Cerebellar cortex (tissue), 1 donor: ENCODE measurements at places on chromosomes 2 and 18.

- DNase-seq: no peak
Observed at GRCh38 chr2:60586081-60586480, 32.6 kb upstream of the BCL11A start.

DNA sequence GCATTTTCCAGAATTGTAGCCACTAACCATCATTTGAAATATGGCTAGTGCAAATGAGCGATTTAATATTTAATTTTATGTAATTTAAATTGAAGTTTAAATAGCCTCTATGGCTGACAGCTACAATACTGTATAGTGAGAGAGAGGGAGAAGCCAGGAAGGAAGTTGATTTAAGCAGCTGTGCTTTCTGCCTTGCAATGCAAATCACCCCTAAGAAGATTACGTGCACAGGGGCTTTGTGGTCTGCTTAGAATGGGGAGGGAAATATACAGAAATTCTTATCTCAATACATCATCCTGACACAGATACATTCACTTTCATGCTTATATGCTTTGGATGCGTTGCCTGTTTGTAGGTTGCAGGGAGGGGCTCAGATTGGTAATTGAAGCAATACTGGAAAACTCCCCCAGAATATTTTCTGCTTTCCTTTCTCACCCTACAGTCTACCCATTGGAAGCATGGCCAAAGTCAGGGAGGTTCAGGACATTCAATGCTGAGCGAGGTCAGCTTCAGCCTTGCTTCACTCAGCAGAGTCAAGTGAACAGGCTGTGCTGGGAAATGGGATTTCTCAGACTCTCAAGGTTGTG, 674.0 kb downstream of the CNTNAP5 start:
- no peak for DNase-seq

DNA sequence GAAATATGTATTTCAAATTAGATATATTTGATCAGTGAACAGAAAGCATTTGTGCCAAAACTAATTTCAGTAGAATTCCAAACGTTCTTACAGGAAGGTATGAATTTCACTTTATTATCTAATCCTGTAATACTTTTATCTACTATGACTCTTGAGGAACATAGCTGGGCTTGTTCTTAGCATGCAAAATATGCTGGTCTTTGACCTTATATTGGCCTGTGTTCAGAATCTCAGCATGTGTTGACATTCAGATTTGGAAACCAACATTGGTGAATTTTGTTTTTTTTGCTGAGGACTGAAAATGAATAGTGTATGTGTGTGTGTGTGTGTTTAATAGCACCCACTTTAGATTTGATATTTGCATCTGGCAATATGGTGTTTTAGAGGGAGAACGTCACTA, 112.2 kb downstream of the MEIS1 start:
- DNase-seq: no peak

- no peak for DNase-seq
Observed at GRCh38 chr2:5343785-5344335, 348.3 kb upstream of the SOX11 start.

GRCh38 chr2:63587814-63588384, 378 bp downstream of the WDPCP start:
- peak; percentile 16 for DNase-seq

DNA sequence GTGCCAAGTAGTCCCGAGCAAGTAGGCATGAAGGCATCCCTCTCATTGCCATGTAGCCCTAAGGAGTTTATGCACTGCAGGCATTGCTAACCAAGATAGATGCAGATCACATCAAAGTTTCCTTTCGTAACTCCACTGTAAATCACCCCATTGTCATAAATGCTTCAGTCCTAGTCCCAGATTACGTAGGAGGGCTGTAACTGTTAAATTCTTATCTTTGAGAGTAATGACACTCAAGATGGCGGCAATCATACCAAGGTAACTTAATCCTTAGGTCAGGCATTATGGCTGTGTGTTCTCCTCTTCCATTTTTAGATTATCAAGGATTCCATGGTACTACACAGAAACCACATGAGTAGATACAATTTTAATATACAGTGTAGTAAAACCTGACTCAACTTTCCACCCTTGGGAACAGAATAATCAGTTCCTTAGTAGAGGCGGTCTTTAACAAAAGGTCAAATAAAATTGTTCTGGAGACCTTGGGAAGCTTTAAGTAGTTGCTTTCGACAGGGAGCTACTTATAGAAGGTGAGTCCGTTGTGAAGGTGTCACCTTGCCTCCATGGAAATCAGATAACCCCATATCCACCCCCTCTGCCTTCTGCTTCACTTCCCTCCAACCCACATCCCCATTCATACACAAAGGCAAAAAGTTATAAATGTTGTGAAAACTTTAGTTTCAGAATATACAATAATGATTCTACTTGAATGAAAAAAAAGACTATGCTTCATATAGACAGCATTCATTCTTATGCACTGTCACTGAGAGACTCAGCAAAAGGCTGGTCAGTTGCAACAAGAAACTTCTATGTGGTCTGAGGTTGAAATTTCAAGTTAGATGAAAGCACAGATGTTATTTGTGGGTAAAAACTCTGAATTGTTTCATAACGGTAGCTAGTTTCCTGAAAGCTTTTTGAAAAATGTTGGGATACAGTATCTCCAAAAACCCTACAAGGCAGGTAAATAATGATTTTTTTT, 64.8 kb upstream of the GALNT5 start:
- DNase-seq: no peak

GRCh38 chr2:70043252-70043875, 43.9 kb upstream of the PCBP1 start:
- no peak for DNase-seq

DNA sequence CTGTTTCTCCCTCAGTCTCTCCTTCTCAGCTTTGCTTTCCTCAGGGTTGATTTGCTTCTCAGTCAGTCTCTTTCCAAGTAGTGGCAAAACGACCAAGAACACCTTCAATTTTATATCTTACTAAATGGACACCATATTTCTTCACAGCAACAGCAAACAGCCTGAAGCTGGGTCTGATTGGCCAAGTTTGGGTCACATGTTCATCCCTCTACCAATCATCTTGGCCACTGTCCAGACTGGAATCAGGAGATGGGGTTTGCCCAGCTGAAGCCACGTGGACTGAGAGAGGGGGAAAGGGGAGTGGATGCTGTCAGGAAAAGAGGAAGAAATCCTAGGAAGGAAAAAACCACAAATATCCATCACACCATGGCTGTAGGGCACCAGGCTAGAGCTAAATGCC, 42.0 kb upstream of the ACMSD start:
- DNase-seq: no peak

DNA sequence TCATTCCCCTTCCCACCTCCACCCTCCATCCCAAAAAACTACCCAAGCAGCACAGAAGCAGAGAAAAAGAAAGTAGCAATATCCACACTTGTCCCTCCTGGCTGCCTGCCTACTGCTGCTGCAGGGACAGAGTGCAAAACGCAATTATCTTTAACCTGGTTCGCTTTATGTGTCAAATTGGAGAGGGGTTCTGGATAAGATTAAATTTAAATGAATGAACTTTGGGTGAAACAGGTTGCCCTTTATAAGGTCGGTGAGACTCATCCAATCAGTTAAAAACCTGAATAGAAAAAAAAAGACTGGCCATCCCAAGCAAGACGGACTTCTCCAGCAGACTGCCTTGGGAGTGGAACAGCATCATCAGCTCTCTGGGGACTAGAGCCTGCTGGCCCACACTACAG, 62.6 kb downstream of the ANKRD44 start:
- DNase-seq: no peak

GRCh38 chr2:237972211-237972610, 5.4 kb downstream of the UBE2F start:
- no peak for DNase-seq

GRCh38 chr2:204743393-204743960, 198.2 kb downstream of the PARD3B start:
- DNase-seq: no peak

DNA sequence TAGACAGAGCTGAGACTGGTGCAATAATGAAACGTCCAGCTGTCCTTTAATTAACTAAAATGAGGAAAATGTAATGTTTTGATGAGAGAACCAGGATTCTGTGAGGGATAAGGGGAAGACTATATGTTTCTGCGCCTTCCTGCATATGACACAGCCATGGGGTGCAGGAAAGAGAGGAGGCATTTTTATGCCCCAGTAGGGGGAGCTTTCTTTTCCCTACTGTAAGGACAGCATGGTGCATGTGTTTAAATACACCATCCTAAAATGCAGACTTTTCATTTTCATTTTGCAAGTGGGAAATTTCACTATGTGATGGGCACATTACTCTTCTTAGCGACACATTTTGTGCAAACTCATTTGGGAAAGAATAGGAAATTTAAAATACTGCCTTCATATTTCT, 446.1 kb downstream of the ARHGAP15 start:
- DNase-seq: no peak

DNA sequence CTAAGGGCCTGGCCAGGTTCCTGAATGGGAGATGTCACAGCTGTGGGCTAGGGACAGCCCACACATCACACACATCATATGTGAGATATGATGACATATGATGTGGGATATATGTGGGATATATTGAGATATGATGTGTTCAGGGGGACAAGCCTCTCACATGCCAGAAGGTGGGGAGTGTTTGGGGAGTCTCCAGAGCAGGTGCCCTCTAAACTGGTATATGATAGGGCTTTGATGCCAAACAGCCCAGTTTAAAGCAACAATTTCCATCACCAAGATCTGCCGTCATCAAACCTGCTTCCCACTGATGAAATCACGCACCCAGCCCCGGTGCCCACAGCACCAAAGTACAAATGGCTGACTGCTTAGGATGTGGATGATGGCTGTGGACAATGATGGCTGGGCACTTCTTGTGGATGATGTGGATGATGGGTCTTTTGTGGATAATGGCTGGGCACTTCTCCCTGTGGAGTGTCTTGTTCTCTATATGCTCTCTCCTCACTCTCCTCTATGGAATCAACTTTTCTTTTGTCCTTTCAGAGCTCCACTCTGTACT, 50.9 kb downstream of the FBLN7 start:
- no peak for DNase-seq

DNA sequence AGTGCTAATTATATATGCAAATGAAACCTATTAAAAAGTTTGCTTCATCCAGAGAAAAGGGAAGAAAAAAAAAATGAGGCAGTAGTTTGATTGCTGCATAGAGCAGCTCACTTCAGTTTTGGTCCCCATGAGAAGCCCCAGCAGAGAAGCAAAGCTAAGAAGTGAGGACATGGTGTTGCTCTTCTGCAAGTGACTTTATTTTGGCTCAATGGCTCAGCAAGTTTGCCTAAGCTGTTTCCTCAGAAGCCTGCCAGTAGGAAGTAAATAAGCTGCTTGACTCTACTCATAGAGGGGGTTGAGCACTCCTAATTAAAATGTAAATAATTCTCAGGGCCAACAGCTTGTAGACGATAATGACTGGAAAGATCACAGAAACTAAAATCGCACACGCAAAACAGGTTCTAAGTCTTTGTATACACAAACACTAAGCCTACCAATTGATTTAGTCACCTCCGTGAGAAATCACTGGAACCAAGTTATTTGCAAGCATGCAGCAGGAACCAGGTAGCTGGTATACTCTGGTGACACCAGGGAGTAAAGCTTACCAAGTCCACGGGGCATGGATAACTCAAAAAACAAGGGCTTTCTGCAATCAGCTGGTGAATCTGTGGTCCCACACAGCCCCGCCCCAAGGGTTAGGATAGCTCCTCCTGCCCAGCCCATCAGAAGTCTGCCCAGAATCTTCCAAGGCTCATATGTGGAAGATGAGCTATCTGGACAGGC, 39.7 kb upstream of the NABP1 start:
- no peak for DNase-seq

DNA sequence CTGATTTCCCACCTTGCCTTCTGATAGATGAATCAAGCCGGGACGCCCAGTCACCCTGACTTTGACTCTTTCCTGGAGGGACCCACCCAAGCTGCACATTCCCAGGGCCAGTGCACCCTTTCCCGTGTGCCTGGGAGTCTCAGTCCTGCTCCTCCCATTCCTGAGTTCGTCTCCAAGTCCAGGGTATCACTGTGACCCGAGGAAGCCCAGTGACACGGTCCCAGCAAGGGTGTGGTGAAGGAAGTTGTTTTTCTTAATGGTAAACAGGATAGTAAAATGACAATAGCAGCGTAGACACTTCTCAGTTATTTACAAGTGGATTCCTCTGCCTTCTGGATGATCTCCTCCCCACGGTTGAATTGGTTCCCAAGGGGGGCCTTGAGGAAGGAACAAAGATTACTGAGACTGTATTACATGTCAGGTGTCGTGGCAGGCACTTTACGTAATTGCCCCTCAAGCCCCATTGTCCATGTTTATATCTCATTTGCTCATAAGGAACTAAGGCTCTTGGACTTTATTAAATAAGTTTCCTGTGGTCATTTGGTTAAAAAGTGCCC, 123.3 kb downstream of the PRKCE start:
- no peak for DNase-seq

DNA sequence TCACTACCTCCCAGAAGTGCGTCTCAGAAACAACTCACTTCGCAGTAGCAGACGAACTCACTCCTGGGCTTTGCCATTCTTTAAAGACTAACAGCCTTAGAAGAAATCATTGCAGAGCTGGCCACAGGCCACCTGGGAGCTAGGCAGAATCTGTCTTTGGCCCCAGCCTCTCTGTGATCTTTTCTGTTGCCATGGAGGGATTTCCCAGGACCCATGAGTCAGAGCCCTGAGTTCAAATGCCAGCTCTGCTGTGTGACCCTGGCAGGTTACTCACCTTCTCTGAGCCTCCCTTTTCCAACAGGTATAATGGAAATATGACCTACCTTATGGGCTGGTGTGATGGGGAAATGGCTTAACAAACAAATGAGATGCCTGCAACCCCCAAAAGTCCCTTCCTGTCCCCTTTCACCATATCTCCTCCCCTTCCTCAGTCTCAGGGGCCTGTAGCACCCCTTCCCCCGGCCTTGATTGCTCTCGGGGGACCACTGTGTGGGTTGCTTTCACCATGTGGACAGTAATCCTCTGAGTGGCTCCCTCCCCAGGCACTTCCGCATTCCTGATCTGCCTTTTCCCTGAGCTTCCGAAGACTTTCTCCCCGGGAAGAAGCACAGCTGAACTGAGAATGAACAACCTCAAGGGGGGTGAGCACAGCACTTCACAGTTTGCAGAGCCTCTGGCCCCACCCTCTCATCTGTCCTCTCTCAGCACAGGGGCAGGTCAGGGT, 34.0 kb upstream of the SLC66A3 start:
- DNase-seq: no peak

- no peak for DNase-seq
Observed at GRCh38 chr2:203685081-203685621, 21.3 kb upstream of the CD28 start.

- no peak for DNase-seq
Observed at GRCh38 chr2:231169488-231169887, 28.9 kb upstream of the ARMC9 start.

DNA sequence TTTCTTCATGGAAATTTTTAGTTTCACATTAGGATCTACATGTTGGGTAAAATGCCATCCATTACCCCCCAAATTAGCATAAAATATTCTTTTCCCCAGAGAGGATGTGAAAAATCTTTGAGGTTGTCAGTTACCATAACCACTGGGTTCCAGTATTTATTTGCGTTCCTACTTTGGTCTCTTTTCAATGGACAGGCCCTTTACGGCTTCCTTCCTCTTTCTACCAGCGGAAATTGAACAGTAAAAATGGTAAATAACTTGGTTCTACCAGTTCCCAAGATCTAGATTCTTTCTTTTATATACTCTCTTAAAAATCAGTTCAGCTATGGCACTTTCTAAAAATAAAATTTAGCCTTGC, 169.2 kb upstream of the APCDD1 start:
- no peak for DNase-seq
